ENCODE measurements at places on chromosomes 3 and 15. TPM values are rescaled to one million over a fixed set of nuclear protein-coding genes. Genes with fewer than 3 reads are reported as not detected.

DNA sequence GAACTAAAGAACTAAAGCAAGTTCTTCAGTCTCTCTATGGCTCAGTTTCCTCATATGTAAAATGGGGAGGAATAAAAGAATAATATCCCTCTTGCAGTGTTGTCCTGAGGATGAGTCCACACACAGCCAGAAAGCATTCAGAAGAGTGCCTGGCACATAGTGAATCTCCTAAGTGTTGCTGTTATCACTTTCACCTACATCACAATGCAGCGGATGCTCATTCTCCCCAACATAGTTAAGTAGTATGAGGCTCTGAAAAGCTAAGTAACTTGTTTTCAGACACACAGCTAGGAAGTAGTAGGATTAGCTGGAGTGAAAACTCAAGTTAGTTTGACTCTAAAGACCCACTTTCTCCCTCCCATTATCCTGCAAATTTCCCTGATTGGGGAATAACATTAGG lies 9.1 kb upstream of the USP3 start:
- H3K27ac ChIP-seq = no peak overlapping the region
- no peaks in the 10 kb centered on the region for H3K27me3 ChIP-seq
- DNase-seq = no peak
- no peak overlapping the region for H3K4me3 ChIP-seq
- H3K4me1 ChIP-seq = peaks cover 5% of the 10 kb centered on the region
- no peaks in the 10 kb centered on the region for H3K36me3 ChIP-seq

Gene LSMEM2
- not detected for total RNA-seq

Gene SEMA4B
- total RNA-seq = 98.6 TPM

DNA sequence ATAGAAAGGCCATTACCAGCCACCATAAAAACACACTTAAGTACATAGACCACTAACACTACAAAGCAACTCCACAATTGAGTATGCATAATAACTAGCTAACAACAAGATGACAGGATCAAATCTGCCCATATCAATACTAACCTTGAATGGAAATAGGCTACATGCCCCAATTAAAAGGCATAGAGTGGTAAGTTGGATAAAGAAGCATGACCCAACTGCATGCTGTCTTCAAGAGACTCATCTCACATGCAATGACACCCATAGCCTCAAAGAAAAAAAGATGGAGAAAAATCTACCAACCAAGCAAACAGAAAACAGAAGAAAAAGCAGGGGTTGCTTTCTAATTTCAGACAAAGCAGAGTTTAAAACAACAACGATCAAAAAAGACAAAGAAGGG lies 218.7 kb downstream of the ISL2 start:
- no peaks in the 10 kb centered on the region for H3K4me1 ChIP-seq
- no peak overlapping the region for H3K4me3 ChIP-seq
- H3K36me3 ChIP-seq = no peaks in the 10 kb centered on the region
- H3K27ac ChIP-seq = no peak overlapping the region
- no peak for DNase-seq

DNA sequence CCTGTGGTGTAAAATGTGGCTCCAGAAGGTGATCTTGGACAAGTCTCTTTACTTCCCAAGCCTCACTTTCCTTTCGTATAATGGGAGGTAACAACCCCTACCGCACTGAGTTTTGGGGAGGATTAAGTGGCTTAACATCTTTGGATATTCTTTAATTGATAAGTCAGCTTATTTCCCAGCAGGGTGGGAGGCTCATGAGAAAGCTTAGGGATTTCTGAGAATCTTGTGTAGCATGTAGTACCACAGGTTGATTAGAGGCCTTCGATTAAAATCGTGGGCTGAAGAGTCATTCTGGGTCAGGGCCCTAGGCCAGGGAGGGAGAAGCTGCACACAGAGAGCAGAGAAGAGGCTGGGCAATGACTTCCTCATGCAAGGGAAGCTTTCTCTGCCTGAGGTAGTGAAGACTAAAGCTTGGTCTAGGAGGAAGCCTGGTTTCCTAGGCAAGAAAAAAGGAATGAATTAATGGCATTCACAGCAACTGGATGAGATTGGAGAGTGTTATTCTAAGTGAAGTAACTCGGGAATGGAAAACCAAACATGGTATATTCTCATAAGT lies 1.5 kb upstream of the NMNAT3 start:
- no peaks in the 10 kb centered on the region for H3K27me3 ChIP-seq
- no peak overlapping the region for H3K27ac ChIP-seq
- no peak for DNase-seq
- peaks cover 9% of the 10 kb centered on the region for H3K4me1 ChIP-seq
- no peaks in the 10 kb centered on the region for H3K36me3 ChIP-seq

DNA sequence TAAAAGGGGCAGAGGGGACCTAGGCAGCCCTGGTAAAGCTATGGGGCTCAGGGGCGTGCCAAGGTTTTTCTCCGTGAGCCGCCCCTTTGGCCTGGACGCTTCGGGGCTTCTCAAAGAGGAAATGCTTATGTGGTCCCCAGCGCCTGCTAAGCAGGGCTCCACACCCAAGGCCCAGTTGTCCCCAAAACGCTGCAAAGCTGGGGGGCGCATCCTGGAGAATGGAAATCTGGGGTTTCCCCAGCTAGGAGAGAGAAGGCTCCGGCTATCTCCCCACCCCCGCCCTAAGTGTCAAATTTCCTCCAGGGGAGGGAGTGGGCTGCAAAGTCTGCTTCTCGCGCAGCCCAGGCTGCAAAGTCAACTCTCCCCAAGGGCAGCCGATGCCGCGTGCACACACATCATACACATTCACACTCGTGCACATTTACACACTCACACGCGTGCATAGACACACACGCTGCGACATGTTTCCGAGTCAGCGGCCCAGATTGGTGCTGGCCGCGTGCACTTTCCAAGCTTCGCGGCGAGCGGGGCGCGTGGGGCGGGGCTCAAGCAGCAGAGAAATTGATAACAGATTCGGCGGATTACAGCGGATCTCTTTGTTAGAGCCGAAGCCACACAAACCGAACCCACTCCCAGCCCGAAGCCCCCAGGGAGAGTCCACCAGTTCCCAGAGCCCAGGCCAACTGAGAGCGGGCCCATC lies 4.5 kb downstream of the WNT5A start:
- no peak for DNase-seq
- no peak overlapping the region for H3K27ac ChIP-seq
- H3K4me3 ChIP-seq = no peak overlapping the region
- no peaks in the 10 kb centered on the region for H3K36me3 ChIP-seq

- no peaks in the 10 kb centered on the region for H3K27me3 ChIP-seq
- no peak overlapping the region for H3K4me3 ChIP-seq
- no peaks in the 10 kb centered on the region for H3K36me3 ChIP-seq
Observed at GRCh38 chr3:160948273-160948672, 156.9 kb downstream of the B3GALNT1 start.

GRCh38 chr3:44339181-44340057 lies 853 bp downstream of the TCAIM start:
- H3K27ac ChIP-seq = no peak overlapping the region
- peak overlapping the region; percentile 80 for H3K4me3 ChIP-seq
- peaks cover 7% of the 10 kb centered on the region for H3K4me1 ChIP-seq
- DNase-seq = no peak

Data from HCT116 (cell line).